ENCODE measurements at places on chromosomes 16 and 17.

- DNase-seq = peak; percentile 94
These were observed 2.2 kb upstream of the PLXDC1 start for GRCh38 chr17:39153599-39154051.

- no peak for DNase-seq
These were observed 75.1 kb downstream of the NQO1 start for GRCh38 chr16:69651217-69651616.

DNA sequence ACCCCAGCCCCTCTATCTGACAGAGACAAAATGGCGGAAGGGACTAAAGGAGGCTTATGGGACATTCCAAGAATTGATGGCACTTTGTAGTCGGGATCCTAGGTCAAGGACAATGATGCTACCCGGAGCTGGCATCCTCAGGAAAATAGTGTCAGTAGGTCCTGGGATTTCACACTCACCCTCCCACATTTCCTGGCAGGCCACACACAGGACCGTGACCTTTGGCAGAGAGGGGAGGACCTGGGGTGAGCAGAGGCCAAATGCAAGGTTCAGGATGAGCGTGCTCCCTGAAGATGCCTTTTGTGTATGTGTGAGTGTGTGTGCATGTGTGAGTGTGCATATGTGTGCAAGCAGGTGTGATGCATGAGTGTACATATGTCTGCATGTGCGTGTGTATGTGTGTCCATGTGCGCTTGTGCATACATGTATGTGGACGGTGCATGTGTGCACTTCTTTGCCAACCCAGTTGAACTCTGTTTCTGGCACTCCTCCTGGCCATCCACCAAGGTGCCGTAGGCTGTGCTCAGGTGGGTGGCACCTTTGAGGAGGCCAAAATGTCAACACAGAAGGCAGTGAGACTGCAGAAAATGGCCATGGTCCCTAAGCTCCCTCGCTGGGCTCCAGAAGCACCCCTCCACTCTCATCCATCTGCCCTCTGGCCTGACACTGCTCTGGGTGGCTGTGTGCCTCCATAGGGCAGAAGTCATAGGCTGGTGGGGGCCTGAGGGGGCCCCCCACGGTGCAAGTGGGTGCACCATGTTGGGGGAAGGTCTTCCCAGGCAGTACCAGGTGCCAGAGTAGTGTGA, 60.3 kb downstream of the SNX20 start:
- no peak for DNase-seq

DNA sequence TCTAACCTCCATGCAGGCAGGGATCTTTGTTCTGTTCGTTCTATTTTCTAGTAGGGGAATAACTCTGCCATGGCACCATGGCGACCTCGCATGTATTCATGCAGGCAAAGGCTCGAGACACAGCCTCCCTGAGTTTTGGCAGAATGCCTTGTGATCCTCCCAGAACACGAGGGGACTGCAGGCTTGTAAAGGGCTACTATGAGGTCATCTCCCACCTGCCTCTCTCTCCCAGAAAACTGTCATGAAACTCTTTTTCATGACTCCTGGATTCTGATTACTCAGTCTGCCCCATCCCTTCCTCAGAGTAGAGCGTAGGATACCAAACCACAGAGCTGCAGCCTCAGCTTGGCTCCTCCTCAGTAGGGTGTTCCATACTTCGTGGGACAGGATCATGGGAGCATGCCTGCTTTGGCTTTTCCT, 64.3 kb downstream of the IGF2BP1 start:
- no peak for DNase-seq

GRCh38 chr17:55458978-55459377, 37.3 kb upstream of the MMD start:
- DNase-seq = no peak

DNA sequence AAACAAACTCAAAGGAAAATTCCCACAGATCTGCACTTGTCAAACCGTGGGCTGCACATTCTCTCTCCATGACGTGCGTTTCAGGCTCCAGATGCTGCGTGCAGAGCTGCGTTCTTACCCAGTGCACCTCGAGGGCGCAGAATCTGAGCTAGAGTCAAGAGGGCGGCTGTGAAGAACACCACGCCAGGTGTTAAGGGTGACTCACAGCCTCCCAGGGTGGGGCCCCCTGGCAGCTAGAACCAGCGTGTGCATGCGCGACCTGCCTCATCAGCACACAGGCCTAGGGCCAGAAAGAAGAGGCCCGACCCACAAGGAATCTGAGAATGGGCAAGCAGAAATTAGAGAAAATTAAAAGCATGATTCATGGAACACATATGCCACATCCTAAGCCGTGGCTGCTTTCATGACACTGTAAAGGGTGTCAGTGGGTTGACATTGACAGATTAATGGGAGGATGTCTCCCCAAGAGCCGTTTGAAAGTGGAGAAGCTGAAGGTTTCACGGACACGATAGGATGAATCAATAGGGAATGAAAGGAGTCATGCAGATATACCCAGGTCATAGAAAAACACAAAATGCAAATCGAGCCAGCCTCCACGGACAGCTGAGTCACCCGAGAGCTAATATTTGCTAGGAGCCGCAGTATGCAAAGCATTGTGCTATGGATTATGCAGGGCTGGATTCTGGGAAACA, 29.0 kb downstream of the MARCHF10 start:
- DNase-seq = no peak

DNA sequence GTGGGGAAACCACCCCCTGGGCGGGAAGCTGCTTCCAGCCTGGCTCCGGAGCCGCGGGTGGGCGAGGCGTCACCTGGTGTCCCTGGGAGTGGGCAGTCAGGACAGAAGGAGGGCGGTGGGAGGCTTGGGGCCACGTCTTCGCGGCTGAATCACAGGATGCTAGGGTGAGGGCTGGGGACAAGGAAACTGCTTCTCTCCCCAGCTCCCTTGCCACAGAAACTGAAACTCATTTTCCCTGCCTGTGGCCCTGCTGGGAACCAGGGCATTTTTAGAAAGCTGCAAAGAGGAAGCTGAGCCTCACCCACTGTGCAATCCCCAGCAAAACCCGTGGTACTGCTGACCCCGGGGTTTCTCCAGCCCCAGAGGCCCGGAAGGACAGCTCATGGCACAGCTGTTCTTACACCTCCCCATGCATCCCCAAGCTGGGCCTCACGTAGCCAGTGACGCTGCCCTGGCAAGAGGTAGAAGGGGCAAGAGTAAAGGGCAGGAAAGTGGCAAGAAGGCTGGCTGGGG, 8.2 kb downstream of the RHBDF2 start:
- DNase-seq = peak; percentile 57

- DNase-seq = peak; percentile 78
These were observed 23.4 kb downstream of the PIK3R5 start for GRCh38 chr17:8941980-8942622.

DNA sequence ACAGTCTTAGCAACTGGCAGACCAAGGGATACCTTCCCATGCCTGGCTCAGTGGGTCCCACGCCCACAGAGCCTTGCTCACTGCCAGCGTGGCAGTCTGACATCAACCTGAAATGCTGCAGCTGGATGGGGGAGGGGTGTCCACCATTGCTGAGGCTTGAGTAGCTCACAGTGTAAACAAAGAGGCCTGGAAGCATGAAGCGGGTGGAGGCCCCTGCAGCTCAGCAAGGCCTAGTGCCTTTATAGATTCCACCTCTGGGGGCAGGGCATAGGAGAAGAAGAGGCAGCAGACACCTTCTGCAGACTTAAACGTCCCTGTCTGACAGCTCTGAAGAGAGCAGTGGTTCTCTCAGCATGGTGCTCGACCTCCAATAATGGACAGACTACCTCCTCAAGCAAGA, 263.2 kb downstream of the KIF2B start:
- no peak for DNase-seq

DNA sequence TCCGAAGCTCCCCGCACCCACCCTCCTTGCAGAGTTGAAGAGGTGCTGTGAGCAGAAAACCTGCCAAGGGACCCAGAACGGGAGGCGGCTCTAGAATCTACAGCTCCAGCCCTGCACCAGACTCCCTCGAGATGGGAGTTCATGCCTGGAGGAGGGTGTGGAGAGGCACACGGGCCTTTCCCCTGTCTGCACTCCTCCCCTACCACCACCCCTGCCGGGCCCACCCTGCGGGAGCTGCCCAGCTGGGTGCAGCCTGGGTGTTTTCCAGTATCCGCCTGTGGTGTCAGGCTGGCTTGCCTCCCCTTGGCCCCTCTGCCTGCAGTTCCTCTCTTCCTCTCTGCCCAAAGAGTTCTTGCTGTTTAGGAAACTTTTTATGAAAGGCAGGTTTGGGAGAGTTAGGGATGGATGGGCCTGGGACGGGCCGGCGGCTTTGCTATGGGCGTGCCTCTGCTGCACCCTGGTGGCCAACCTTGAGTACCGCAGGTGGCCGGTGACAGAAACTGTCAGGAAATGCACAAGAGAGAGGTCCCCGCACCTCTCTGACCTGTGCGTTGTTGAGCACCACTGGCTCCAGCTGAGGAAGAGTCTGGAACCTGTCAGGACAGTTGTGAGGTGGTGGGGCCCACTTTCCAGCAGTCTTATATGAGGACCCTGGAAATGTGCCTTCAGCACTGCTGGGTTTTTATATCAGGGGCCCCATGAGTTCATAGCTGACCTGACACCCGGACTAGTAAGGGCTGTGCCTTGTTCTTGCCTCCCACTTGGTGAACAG, 354.1 kb downstream of the SEC14L1 start:
- DNase-seq = peak; percentile 52

DNA sequence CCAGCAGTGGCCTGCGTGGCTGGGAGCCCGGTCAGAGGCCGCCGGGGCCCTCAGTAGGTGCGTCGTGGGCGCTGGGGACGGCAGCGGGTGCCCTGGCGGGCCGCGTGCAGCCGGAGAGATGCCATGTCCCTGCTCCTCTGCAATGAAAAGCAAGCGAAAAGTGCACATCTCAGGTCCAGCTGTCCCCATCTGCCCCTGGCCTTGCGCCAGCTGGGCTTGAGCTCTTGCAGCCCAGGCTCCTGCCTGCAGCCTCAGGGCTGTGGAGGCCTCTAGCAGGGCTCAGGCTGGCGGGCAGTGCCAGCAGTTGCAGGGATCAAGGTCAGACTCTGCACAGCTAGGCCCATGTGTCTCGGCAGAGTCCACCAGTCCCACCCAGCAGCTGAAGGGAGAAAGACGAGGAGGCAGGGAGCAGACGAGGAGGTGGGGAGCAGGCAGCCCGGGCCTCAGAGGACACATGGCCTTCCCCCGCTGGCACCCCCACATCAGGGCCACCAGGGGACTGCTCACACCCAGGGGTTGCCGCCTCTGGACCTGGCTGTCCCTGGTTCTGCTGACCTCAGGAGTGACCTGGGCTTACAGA, 11.2 kb downstream of the SLC16A3 start:
- DNase-seq = no peak

GRCh38 chr16:2422123-2422867, 7.0 kb upstream of the CCNF start:
- no peak for DNase-seq

- no peak for DNase-seq
These were observed 82.8 kb downstream of the SNX29 start for GRCh38 chr16:12059216-12059769.

GRCh38 chr16:89764711-89765201, 43.4 kb downstream of the ZNF276 start:
- DNase-seq = peak; percentile 27

GRCh38 chr17:31537565-31538011, 146.1 kb downstream of the RAB11FIP4 start:
- DNase-seq = no peak

- no peak for DNase-seq
These were observed 88.0 kb downstream of the CMIP start for GRCh38 chr16:81532491-81533174.

All from CD8-positive, alpha-beta T cell (primary cell).